Activated T-helper 2 cell treated with anti-CD3 and anti-CD28 coated beads, Interferon-gamma antibody, Interleukin-2, Interleukin-4, amounts not matched to agents 10 μg/mL and 5 μg/mL and 100 μg/mL, durations not matched to agents 14 hours and 24 hours and 36 hours (primary cell): ENCODE measurements at places on chromosomes 6 and 20. TPM values are rescaled to one million over a fixed set of nuclear protein-coding genes. Genes with fewer than 3 reads are reported as not detected.

DNA sequence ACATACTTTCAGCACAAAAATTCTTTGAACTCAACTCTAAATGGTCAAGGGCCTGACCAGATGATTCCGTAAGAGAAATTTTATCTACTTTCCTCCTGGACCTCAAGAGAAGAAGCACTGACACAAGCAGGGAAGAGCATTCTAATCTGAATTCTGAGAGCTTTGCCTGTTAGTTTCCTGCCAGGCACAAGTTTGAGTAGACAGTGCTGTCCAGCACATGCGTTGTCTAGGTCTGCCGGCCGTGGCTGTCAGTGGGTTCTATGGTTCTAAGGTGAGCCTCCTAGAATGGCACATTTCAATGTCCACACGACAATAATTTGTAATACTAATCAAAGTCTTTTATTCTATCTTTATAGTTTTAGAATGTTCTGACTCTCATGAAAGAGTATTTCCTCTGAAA, 91.9 kb downstream of the RFPL4B start:
- no peak for DNase-seq

DNA sequence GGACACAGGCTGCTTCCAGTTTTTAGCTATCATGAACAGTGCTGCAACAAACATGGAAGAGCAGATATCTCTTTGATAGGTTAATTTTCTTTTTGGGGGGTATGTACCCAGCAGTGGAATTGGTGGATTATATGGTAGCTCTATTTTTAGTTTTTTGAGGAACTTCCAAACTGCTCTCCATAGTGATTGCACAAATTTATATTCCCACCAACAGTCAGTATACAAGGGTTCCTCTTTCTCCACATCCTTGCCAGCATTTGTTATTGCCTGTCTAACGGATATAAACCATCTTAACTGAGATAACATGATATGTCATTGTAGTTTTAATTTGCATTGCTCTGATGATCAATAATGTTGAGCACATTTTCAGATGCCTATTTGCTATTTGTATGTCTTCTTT, 237.6 kb downstream of the MMUT start:
- DNase-seq: no peak

DNA sequence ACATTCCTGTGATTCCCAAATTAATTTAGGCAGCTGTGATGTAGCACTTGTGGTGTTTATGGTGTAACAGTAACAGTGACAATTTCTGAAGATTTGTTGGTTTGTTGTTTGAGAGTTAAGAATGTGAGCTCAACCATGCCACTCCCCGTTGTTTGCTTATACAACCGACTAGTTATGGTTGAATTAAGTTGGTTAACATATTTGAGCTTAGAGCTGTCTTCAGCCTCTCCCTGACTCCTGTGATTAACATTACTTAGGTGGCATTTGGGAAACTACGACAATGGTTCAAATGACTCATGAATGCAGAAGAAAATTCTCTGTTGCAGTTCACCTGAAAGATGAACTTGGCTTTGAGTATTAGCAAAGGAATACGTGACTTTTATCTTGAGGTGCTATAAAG, 35.9 kb upstream of the PRL start:
- no peak for DNase-seq

- no peak for DNase-seq
Measured at GRCh38 chr6:154888421-154889295, 106.5 kb upstream of the TIAM2 start.

MDFI gene
- total RNA-seq: not detected in 2 replicates

LPIN3 gene
- 1.2 and 1.6 TPM in 2 replicates for total RNA-seq

HLA-DPA1 gene
- 57.1 and 58.9 TPM in 2 replicates for total RNA-seq
